Activated T-cell treated with anti-CD3 and anti-CD28 coated beads, Interleukin-2, amount 50 U/mL, for 72 hours (primary cell): ENCODE measurements at places on chromosomes 11 and 22. TPM values are rescaled to one million over a fixed set of nuclear protein-coding genes. Genes with fewer than 3 reads are reported as not detected.

- H3K4me1 ChIP-seq, result no peaks in the 10 kb centered on the region
- no peaks in the 10 kb centered on the region for H3K27me3 ChIP-seq
- H3K36me3 ChIP-seq, result no peaks in the 10 kb centered on the region
- DNase-seq, result no peak
These were observed 12.5 kb upstream of the CCDC117 start for GRCh38 chr22:28759861-28760560.

DNA sequence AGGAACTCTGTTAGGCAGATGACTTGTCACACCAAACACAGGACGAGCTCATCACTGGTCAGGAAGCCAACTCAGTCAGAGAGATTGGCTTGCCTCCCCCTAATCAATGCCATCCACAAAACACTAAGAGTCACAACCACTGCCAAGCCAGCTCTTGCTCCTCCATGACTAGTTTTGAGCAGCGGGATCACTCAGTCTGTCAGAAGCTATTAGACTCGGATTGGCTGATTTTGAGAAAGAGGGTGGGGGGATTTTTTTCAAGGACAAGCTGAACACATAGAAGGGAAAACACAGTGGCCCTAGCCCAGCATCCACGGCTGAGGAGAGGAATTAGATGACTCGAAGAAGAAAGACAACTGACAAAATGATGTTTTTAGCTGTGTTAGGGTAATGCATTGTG is 55.9 kb downstream of the SEZ6L start:
- H3K27ac ChIP-seq, result no peak overlapping the region
- no peak for DNase-seq
- no peak overlapping the region for H3K4me3 ChIP-seq
- no peaks in the 10 kb centered on the region for H3K27me3 ChIP-seq
- H3K4me1 ChIP-seq, result no peaks in the 10 kb centered on the region

- DNase-seq, result no peak
- H3K36me3 ChIP-seq, result no peaks in the 10 kb centered on the region
- H3K27ac ChIP-seq, result no peak overlapping the region
- H3K4me3 ChIP-seq, result no peak overlapping the region
- H3K27me3 ChIP-seq, result no peaks in the 10 kb centered on the region
These were observed 222.2 kb upstream of the TENM4 start for GRCh38 chr11:79663017-79663416.

DNA sequence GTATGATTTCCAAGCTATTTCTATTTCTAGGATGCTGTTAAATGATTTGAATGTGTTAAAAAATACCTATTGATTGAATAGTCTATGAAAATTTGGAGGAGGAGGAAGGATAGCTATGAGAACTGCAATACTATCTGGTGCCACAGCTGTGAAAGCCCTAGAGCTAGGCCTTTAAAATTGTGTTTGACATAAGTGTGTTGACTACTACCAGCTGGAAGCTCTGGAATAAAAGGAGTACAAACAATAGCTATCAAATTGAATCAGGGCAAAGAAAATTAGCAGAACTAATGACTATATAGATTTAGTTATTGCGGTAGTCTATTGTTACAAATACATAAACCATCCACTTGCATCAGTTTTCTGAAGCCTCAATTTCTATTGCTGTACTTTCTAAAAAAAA is 124.8 kb upstream of the CNTN5 start:
- DNase-seq, result no peak
- H3K4me3 ChIP-seq, result no peak overlapping the region
- no peaks in the 10 kb centered on the region for H3K27me3 ChIP-seq
- H3K36me3 ChIP-seq, result no peaks in the 10 kb centered on the region
- H3K27ac ChIP-seq, result no peak overlapping the region
- no peaks in the 10 kb centered on the region for H3K4me1 ChIP-seq

DNA sequence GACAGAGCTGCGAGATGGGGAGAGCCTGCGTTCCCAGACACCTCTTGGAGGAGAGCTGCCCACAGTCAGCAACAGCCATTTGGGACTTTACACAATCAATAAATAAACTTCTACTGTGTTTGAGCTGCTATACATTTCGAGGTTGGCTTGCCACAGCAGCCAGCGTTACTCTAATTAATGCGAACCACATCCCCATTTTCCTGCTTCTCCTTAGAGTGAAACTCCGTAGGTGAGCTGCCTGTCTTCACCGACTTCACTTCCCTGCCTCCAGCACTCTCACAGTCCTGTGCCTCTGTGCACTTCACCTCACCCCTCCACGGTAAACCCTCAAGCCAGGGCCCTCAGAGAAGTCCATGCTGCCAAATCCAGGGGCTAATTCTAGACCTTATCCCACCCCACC is 5.9 kb upstream of the SLC22A12 start:
- H3K4me1 ChIP-seq, result no peaks in the 10 kb centered on the region
- no peak for DNase-seq
- H3K27me3 ChIP-seq, result peaks cover 16% of the 10 kb centered on the region
- H3K4me3 ChIP-seq, result no peak overlapping the region
- no peak overlapping the region for H3K27ac ChIP-seq
- peaks cover 2% of the 10 kb centered on the region for H3K36me3 ChIP-seq

- no peaks in the 10 kb centered on the region for H3K36me3 ChIP-seq
- no peak for DNase-seq
- no peak overlapping the region for H3K4me3 ChIP-seq
- H3K27me3 ChIP-seq, result no peaks in the 10 kb centered on the region
- no peak overlapping the region for H3K27ac ChIP-seq
- peaks cover 1% of the 10 kb centered on the region for H3K4me1 ChIP-seq
These were observed 5.2 kb downstream of the OLFML1 start for GRCh38 chr11:7490535-7490934.

GRCh38 chr22:23180893-23181720 is 798 bp downstream of the BCR start:
- H3K4me3 ChIP-seq, result peak overlapping the region; percentile 92
- H3K27ac ChIP-seq, result no peak overlapping the region
- peaks cover 68% of the 10 kb centered on the region for H3K4me1 ChIP-seq
- peak; percentile 50 for DNase-seq

DNA sequence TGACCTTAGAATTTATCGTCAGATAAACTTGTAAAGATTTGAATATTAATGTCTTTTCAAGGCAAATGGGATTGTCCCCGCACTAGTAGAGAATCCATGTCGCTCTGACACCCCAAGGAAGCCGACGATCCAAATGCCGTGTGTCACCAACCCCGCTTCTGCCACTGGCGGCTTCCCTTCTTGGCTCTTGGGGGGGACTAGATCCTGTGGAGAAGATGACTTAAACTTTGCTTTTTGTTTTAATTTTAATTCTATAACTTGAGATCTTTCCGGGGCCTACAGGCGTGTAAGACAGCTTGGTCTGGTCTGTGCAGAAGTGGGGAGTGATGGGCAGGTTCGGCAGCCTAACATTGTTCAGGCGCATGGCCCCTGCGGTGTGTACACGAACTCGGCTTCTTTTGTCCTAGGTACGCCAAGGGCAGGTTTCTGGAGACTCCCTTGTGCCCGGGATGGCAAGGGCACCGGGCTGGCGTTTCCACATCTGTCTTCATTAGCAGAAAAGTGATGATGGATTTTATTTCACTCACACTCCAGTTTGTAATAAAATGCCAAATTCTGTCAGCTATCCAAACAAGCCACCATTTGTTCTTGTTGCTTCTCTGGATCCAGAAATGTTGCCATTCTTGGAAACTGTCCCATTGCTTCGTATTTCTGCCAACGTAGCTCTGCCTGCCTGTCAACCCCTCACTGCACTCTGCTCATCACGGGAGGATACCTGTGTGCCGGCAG is 6.7 kb downstream of the YDJC start:
- no peaks in the 10 kb centered on the region for H3K36me3 ChIP-seq
- H3K4me1 ChIP-seq, result peaks cover 48% of the 10 kb centered on the region
- no peak overlapping the region for H3K4me3 ChIP-seq
- DNase-seq, result no peak
- no peaks in the 10 kb centered on the region for H3K27me3 ChIP-seq

Gene MRGPRX3
- total RNA-seq, result not detected

Gene LMO1
- total RNA-seq, result 0.32 TPM

GRCh38 chr11:103619938-103620337 is 416.5 kb upstream of the DDI1 start:
- no peak for DNase-seq
- H3K4me1 ChIP-seq, result no peaks in the 10 kb centered on the region
- no peak overlapping the region for H3K4me3 ChIP-seq
- H3K27me3 ChIP-seq, result no peaks in the 10 kb centered on the region

GRCh38 chr11:20066783-20067156 is 93.5 kb downstream of the DBX1 start:
- H3K4me3 ChIP-seq, result no peak overlapping the region
- H3K27me3 ChIP-seq, result peaks cover 16% of the 10 kb centered on the region
- H3K36me3 ChIP-seq, result no peaks in the 10 kb centered on the region
- DNase-seq, result no peak
- H3K27ac ChIP-seq, result no peak overlapping the region
- no peaks in the 10 kb centered on the region for H3K4me1 ChIP-seq

Gene ANO9
- 34.3 TPM for total RNA-seq

DNA sequence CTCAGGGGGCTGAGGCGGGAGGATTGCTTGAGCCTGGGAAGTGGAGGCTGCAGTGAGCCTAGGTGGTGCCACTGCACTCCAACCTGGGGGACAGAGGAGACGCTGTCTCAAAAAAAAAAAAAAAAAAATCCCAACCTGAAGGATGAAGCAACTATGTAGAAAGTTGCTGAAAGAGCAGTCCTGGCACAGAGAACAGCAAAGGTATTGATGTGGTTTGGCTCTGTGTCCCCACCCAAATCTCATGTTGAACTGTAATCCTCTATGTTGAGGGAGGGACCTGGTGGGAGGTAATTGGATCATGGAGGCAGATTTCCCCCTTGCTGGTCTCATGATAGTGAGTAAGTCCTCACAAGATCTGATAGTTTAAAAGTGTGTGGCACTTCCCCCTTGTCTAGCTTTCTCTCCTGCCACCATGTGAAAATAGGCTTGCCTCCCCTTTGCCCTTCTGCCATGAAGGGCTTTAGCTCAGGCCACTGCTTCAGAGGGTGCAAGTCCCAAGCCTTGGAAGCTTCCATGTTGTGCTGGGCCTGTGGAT is 10.7 kb upstream of the SERPING1 start:
- H3K4me1 ChIP-seq, result peaks cover 7% of the 10 kb centered on the region
- no peaks in the 10 kb centered on the region for H3K27me3 ChIP-seq
- H3K27ac ChIP-seq, result no peak overlapping the region
- H3K4me3 ChIP-seq, result no peak overlapping the region
- DNase-seq, result no peak
- H3K36me3 ChIP-seq, result no peaks in the 10 kb centered on the region

DNA sequence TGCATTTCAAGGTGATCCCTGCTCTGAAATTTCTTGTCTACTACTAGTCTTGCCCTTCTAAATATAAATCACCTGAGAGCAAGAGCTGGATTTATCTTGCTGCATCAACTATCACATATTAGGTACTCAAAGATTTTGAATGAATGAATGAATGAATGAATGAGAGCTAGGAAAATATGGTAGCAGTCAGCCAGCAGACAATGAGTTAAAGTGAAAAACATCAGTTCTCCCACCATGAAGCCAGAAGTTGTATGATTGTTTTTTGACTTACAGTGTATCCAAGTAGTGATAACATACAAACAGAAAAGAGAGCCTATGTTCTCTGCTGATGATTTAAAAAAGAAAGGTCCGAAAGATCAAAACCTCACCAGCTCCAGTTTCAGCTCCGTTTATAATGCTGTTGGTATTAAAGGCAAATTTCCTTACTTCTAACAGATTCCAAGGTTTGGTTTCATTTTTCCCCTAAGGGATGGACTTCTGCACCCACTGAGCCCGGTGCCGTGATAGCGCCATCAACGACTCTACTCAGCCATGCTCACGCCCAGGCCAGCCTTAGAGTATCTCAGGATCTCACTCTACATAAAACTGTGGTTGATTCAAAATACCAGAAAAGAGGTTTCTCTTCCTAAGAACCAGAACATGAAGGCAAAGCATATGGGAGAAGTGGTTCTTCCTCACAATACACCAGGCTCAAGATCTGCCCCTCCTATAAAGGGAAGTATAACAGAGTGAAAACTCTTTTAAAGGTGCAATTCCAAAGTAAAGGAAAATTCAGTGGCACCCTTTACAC is 92.0 kb downstream of the SGSM3 start:
- H3K36me3 ChIP-seq, result peaks cover 9% of the 10 kb centered on the region
- peaks cover 75% of the 10 kb centered on the region for H3K4me1 ChIP-seq
- peak overlapping the region; percentile 94 for H3K4me3 ChIP-seq

Gene COPB1
- 144 TPM for total RNA-seq

DNA sequence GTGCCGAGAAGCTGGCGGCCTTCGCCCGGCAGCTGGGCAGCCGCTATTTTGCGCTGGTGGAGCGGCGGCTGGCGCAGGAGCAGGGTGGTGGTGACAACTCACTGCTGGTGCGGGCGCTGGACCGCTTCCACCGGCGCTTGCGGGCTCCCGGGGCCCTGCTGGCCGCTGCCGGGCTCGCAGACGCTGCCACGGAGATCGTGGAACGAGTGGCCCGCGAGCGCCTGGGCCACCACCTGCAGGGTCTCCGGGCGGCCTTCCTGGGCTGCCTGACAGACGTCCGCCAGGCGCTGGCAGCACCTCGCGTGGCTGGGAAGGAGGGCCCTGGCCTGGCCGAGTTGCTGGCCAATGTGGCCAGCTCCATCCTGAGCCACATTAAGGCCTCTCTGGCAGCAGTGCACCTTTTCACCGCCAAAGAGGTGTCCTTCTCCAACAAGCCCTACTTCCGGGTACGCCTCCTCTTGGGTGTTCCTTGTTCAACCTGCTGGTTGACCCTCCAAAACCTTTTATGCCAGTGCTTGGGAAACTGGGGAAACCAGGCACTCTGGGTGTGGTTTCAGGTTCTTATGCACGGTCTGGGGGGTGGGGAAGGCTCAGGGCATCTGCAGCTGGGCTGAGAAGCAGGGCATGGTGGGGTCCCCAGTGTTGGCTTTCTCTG is 3.1 kb upstream of the TM7SF2 start:
- H3K27ac ChIP-seq, result no peak overlapping the region
- H3K36me3 ChIP-seq, result no peaks in the 10 kb centered on the region
- H3K4me3 ChIP-seq, result no peak overlapping the region

Gene ARHGAP8
- total RNA-seq, result 4.4 TPM

Gene NNMT
- not detected for total RNA-seq

GRCh38 chr11:541433-541885 is 4.1 kb downstream of the LRRC56 start:
- H3K27ac ChIP-seq, result no peak overlapping the region
- no peak for DNase-seq
- no peaks in the 10 kb centered on the region for H3K36me3 ChIP-seq
- no peak overlapping the region for H3K4me3 ChIP-seq
- no peaks in the 10 kb centered on the region for H3K27me3 ChIP-seq

Gene CRYBB2
- 0.51 TPM for total RNA-seq

Gene SEPTIN5
- total RNA-seq, result 1.9 TPM
